ENCODE measurements at places on chromosomes 6 and 20.

- DNase-seq, result no peak
Observed at GRCh38 chr6:158837684-158838625, 18.8 kb upstream of the EZR start.

- no peak for DNase-seq
Observed at GRCh38 chr6:7617801-7618764, 28.1 kb downstream of the SNRNP48 start.

- no peak for DNase-seq
Observed at GRCh38 chr6:85764844-85765243, 122.2 kb upstream of the SYNCRIP start.

DNA sequence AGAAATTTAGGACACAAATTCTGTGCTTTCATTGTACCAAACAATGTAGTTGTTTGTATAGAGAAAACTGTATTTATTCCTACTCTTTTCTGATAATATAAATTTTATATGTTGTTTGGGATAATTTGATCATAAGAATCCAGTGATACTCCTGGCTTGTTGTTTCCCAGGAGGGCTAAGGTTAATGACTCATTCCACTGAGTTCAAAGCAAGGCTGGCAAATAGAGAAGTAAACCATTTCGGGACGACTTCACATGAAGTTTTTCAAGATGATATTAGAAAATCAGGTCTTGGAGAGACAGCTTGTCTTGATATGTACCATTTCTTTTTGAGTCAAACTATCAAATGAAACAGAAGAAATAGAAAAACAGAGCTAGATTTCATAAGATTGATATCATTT, 326.1 kb upstream of the CNR1 start:
- no peak for DNase-seq

- DNase-seq, result no peak
Observed at GRCh38 chr6:155782739-155783459, 327.3 kb upstream of the NOX3 start.

- DNase-seq, result no peak
Observed at GRCh38 chr20:31673943-31674463, 36.3 kb downstream of the COX4I2 start.

DNA sequence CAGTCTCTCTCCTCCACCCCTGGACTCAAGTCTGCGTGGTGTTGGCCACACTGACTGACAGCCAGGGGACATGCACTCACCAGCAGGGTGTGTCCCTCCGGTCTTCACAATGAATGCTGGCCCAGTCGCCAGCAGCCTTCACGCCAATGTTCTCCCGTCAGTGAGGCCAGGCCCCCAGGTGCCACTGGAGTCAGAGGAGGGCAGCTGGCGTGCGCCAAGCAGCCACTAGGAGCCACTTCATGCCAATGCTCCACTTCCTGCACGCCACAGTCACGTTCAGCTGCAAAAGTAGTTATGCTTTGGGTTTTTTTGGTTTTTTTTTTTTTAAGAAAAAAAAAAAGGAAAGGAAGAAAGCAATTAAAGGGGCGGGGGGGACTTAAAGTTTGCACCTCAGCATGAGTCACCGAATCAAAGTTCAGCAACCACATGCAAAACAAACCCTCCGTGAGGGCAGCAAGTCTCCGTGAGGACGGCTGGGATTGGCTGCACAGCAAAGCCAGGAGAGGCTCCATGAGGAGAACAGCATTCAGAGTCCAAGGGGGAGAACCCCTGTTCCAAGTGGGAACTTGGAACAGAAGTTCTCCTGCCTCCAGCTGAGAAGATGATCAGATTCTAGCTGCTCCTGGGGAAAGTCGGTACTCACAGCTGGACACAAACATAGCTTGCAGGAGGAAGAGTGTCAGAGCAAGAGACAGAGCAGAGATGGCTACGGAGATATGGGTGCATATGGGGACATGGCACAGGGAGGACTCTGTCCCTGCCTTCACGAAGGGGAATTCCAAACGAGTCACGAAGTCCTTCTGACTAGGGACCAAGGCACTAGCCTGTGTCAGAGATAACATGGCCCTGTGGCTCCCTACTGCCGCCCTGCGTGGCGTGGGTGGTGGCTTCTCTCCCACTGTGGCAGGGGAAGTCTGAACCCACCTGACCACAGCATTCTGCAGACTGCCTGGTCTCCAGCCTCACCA, at the start of gene ZC3H12D:
Gene ZC3H12D, minus strand, starts transcription at position 282 of the 968 bp plus-strand sequence. CDS start 10,471 bp downstream, outside the sequence.
- DNase-seq, result no peak

- DNase-seq, result no peak
Observed at GRCh38 chr20:9160331-9160730, 91.4 kb downstream of the PLCB4 start.

DNA sequence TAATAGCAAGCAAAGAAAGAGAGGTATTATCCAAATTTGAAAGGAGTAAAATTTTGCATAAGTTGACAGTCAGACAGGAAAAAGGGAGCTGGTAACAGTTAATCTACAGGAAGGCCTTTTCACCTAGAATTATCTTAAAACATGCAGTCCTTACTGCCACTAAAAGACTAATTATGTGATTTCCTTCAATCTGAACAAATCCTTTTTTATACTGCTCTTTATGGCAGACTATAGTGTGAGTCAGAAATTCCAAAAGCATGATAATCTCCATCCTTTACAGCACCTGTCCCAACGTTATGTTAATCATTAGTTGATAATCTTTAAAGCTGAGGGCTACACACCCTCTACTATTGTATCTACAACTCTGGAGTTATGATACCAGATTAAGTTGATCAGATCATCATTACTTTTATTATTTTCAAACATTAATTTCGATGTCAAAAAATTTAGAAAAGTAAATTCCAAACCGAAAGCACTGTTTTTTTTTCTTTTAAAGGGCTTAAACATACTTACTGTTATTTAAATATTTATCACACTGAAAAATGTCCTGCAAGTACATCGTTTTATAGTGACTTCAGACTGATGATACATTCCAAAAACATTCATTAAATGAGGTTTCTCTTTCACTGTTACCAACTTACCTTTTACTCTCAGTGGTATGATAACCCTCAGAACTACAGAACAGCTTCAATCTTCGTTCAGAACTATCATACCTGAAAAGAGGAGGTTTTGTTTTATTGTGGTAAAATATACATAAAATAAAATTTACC, 33.2 kb upstream of the AKAP7 start:
- DNase-seq, result no peak

DNA sequence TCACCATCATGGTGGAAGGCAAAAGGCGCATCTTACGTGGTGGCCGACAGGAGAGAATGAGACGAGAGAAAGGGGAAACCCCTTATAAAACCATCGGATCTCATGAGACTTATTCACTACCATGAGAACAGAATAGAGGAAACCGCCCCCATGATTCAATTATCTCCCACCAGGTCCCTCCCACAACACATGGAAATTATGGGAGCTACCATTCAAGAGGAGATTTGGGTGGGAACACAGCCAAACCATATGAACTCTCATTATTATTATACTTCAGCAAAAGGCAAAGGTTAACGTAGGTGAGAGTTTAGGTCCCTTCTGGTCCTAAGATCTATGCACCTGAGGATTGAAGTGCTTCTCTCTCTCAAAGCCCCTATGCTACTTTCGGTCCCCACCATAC, 2.4 kb upstream of the PFDN4 start:
- DNase-seq, result no peak

DNA sequence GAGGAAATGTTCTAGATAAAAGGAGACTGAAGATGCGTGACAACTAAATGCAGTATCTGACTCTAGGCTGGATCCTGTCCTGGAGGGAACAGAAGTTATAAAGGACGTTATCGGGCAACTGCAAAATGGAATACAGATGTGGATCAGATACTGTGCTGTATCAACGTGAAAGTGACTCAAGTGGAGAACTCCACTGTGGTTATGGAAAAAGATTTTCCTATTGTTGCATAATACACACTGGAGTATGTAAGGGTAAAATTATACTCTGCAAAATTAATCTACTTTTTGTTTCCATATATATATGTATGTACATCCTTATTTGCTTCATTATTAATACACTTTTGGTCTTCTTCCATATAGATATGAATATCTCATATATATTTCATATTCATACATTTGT, 654.0 kb downstream of the QKI start:
- no peak for DNase-seq

DNA sequence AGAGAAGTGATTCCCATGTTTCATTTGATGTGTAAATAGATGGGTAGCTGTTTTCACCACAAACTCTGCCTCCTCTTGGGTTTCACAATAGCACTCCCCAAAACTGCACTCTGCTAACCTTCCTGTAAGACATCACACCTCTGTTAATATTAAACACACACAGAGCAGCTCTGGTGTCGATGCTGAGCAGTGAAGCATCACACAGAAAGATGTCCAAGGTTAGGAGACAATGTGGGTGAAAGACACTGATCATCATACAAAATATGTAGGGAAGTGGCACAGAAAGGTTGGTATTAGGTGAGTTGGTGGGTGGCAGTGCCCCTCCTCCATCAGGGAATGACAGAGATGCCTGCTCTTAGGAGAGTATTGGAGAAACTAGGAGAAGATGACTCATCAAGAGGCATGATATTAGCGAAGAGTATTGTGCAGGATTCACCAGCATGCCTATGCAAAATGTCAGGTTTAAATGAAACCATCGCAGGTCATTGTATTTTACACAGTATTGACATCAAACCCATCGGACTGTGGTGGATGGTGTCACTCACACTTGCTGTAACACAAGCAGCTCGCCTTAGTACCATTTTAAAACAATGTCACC, 199.7 kb downstream of the TBXT start:
- DNase-seq, result no peak

GRCh38 chr20:24158281-24158680, 169.7 kb upstream of the GGTLC1 start:
- DNase-seq, result no peak

DNA sequence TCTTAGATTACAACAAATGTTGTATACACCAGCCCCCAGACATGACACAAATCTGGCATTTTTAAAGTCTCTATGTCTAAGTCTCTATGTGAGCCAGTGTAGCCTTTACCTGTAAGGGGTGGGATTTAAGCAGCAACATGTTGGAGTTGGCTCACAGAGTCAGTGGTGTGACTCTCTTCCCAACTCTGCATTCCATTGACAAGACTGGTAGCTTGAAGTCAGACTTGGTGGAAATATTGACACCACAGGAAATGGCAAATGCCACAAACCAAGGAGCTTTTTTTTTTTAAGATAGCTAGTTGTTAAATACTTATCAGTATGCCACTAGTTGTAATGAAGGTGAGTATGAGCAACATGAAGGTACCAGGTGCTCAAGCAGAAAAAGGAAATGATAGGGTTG, 103.1 kb upstream of the SMLR1 start:
- DNase-seq, result no peak

GRCh38 chr6:22145376-22145775, 151.5 kb downstream of the PRL start:
- DNase-seq, result no peak

DNA sequence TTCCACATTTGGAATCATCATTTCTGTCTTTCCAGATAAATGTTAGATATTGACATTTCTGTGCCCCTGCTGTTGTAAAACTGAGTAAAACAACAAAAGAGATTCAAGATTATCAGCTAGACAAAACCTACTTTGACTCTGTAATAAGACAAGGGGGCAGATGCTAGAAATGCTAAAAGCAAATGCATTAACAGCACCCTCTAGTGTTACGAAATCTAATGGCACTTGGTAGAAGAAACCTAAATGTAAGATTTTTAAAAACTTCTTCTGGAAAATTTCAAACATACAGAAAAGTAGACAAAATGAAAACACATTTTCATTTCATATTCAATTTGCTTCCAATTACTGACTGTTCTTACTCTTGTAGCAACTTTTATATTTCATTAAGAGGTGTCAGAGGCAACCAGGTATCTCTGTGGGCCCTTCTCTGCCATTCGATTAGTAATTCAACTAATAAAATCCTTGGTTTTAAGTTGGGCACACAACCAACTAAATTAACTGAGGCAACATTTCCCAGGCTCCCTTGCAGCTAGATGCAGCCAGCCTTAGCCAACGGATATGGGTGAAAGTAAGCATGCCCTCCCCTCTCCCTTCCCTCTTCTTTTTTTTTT, 45.0 kb downstream of the SLC23A2 start:
- DNase-seq, result peak; percentile 52

GRCh38 chr6:16591396-16592222, 169.7 kb downstream of the ATXN1 start:
- DNase-seq, result no peak

DNA sequence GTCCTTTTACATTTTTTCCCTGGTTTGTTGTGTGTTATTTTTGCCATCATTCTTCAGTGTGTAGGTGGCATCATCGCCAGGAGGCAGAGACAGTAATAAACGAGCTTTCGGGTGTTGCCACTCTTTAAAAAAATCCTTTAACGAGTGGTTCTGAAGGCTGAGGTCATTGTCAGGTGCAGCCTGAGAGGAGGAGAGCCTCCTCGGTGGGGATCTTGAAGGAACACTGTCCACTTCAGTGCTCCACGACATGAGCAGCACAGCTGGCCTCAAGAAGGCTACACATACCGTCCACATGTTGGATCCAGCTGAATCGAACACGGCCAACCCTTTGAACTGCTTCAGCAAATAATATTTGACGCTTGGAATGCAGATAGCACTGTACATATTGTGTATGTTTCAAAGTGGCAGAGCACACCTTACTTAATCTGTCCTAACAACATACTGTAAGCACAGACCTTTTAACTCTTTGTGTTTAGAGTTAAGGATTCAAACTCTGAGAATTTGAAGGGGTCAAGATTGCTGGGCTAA, 48.0 kb upstream of the FOXQ1 start:
- no peak for DNase-seq

- DNase-seq, result no peak
Observed at GRCh38 chr6:141267420-141267819, 865.3 kb upstream of the GJE1 start.

- no peak for DNase-seq
Observed at GRCh38 chr20:50115041-50115512, 2.1 kb upstream of the UBE2V1 start.

DNA sequence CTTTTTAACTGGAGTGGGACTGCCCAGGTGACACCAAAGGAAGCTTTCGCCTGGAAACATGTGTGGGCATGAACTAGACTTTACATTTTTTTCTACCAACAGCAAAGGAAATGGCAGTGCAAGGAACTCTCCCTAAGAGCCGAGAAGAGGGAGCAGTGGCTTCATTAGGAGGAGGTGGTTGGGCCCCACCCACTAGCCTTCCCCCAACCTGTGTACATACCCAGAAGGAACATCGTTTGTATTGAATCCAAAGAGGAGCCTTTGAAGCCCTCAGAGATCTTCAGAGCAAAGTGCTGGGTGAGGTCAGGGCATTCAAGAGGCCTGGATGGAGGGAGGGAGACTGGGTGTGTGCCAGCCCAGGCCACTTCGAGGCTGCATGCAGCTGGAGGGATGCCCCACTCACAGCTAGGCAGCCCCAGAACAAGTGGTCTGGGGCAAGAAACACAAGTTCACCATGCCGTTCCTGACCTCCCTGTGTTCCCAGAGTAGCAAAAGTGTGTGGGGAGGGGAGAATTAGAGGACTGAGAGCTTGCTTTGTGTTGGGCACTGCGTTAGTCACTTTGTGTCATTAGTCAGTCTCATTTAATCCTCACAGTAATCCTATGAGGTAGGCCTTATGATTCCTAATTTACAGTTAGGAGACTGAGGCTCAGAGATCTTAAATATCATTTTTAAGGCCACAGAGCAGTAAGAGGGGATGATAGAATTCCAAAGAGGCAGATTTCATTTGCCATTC, 191.6 kb upstream of the SUPT3H start:
- no peak for DNase-seq

- DNase-seq, result no peak
Observed at GRCh38 chr20:57900226-57900905, 190.6 kb upstream of the PMEPA1 start.

All from NCI-H1436 (cell line).